ENCODE measurements at places on chromosomes 4 and X.
A peak's percentile ranks its signal among the peaks of the same experiment; 100 is the strongest.

GRCh38 chrX:109464231-109464630, 17.7 kb downstream of the GUCY2F start:
- DNase-seq, result no peak

DNA sequence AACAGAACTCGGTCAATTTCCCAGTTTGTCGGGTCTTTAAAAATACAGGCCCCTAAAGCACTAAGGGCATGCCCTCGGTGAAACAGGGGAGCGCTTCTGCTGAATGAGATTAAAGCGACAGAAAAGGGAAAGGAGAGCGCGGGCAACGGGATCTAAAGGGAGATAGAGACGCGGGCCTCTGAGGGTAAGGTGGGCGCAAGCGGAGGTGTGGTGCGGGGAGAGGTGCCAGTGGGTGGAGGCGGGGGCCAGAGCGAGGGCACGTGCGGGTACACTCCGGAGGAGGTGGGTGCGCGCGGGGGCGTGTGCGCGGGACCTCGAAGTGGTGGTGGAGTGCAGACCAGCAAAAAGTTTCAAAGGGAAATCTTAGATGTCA, 787 bp upstream of the TET2 start:
- peak; percentile 69 for DNase-seq

DNA sequence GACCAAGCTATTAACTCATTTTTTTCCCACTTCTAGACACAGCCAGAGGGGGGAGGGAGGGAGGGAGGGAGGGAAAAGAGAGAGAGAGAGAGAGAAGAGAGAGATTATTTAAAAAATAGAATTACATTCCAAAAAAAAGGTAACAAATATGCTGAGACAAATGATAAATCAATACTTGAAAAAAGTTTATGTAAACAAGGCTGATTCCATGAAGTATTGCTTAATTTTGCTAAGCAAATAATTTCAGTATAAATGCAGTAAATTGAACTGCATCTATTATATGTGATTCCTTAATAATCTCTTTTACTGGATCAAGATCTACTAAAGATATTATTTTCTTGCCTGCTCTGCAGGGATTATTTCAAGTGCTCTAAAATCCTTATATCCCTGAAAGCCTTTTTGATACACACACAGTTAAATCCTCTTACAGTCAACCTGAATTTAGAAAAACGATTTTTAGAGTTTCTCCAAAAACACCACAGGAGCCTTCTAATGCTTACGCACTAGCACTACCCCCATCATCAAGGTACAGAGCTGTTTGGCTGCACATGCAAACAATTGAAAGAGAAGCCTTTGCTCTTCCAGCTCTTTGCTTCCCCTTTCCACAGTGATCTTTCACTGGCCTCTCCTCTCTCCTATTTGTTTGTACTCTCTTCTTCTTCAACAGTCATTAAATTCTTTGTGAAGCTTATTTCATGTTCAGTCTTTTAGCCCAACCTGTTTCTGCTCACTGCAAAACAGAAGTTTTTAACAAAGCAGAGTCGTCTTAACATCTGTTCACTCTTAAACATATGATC, 426.3 kb upstream of the FAM241A start:
- no peak for DNase-seq

DNA sequence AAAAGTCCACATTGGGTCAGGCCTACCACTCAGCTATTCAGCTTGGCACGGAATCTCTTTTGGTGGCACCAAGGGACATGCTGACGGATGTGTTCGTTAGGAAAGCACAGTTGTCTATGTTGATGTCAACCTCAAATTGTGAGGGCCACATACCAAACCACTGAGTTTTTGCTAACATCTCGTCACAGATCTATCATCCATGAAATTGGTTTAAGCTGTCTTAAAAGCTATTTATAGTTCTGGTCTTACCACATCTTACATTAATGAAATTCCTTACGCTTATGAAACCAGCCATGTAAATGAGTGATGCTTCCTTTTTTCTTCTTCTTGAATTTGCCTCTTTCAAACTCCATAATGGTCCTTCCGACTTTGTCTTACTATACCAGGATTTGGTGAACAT, 101.5 kb downstream of the MGST2 start:
- DNase-seq, result no peak

- no peak for DNase-seq
These were observed 58.9 kb downstream of the NAF1 start for GRCh38 chr4:163107754-163108153.

- DNase-seq, result peak; percentile 72
These were observed at the start of gene NAP1L3 for GRCh38 chrX:93673056-93673868. Gene NAP1L3 (minus strand): TSS chrX:93673578. CDS start chrX:93673304, 274 bp downstream.

DNA sequence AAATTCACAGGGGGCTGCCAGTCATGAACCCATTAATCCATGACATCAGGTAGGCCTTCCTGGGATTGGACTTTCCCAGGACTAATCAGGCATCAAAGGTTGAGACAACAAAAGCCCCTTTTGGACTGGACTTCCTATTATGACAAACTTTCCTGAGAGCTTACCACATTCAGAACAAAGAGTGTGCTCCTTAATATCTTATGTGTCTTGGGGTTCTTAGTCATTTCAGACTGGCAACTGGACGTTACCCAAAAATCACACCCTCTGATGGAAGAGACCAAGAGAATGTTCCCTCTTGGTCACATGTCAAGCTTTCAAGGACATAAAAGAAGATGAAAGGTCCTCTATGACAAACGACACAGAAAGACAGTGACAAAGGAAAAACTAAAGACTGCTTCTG, 31.6 kb upstream of the PPP1R2C start:
- no peak for DNase-seq
